Cortex of kidney (tissue), 1 donor: ENCODE measurements at places on chromosomes 6 and 20.

GRCh38 chr6:46876126-46876525 is 45.6 kb downstream of the ADGRF5 start:
- no peak for DNase-seq

DNA sequence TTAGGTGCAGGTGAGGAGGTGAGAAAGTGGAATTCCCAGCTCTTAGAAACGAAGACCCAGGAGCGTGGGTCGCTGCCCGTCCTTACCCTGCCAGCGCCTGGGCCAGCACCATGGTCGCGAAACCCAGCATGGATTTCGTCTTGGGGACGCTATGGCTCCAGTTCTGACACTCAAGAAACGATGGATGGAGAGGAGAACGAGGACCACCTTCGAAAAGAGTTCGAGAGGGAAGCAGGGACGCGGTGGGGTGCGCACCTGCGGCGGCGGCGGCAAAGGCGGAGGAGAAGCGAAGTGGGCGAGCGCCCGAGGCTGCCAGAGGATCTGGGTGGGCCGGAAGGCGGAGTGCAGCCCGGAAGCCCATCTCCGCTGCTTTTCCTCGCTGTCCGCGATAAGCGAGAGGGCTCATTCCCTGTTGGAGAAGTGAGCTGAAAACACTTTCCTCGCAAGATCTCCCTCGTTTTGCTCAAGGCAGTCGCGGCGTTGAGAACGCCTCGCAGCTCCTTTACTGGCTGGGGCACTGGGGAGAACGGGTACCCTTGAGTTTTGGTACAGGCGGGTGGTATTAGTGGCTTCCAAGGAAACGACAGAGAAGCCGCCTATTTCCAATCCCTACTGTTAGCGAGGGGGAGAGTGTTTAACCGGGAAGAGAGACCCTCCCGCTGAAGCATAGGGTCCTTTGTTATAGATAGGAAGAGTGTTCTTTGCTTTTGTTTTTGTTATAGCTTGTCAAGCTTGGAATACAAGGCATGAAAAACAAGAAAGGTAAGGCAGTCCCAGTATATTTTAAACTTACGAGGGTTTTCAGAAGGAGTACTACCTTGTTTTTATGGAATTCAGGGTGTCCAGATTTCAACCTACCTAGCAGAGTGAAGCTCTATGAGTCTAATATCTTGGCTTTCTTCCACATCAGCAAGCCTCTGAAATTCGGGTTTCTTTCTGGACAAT is 109.5 kb downstream of the TRIM27 start:
- DNase-seq = no peak

DNA sequence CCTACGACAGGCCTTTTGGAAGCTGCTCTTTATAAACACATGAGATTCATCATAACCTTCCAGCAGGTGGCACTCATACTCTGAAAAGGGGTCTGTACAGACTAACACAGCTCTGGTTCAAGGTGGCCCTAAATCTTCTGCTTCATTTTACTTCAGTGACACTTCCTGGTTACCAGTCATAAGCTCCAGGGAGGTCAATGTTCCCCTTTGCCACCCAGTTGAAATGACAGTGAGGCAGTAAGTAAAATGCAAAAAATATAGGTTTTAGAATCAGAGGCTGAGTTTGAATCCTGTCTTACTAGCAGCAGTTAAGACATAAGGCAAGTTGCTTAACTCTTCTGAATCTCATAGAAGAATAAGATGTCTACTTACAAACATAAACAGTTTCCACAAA is 132.8 kb downstream of the CDK19 start:
- no peak for DNase-seq

DNA sequence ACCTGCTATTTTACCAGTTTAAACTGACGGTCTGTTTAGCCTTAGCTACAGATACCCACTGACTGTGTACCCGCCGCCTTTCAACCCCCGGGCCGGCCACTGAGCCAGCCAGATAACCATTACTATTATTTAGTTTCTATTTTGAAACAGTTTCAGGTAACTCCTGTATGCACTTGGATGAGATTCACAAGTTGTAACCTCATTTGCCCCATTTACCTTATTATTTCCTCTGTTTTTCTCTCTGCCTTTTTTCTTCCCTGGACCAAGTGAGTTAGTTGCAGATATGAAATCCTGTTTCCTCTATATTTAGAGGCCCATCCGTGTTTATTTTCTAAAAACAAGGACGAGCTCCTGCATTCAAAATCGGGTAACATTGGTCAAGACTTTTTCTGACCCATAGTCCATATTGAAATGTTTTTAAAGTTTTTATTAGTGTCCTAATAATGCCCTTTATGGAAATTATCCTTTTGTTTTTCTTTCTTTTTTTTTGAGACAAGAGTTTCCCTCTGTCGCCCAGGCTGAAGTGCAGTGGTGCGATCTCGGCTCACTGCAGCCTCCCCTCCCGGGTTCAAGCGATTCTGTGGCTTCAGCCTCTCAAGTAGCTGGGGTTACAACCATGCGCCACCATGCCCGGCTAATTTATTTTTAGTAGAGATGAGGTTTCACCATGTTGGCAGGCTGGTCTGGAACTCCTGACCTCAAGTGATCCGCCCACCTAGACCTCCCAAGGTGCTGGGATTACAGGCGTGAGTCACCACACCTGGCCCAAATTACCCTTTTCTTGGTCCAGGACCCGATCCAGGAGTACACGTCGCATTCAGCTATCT is 767 bp downstream of the AP5S1 start:
- DNase-seq = no peak

DNA sequence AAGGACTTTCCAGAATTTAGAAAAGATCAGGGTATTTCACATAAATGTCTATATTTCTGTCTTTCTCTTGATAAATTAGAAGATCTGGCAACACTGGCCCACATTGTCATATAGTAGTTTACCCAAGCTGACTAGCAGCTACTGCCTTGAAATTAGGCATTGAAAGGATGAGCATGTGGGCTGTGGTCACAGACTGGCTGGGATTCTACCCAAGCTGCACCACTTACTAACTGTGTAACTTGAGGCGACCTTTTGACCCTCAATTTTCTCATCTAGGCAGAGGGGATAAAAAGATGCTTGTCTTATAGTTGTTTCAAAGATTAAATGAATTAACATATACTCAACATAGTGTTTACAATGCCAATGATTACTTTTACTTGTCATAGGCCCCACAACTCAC is 152.7 kb upstream of the BMP2 start:
- no peak for DNase-seq

- DNase-seq = no peak
Measured at GRCh38 chr6:158060455-158061360, 79.0 kb downstream of the SYNJ2 start.

- no peak for DNase-seq
Measured at GRCh38 chr6:3072798-3073197, 4.5 kb downstream of the RIPK1 start.

DNA sequence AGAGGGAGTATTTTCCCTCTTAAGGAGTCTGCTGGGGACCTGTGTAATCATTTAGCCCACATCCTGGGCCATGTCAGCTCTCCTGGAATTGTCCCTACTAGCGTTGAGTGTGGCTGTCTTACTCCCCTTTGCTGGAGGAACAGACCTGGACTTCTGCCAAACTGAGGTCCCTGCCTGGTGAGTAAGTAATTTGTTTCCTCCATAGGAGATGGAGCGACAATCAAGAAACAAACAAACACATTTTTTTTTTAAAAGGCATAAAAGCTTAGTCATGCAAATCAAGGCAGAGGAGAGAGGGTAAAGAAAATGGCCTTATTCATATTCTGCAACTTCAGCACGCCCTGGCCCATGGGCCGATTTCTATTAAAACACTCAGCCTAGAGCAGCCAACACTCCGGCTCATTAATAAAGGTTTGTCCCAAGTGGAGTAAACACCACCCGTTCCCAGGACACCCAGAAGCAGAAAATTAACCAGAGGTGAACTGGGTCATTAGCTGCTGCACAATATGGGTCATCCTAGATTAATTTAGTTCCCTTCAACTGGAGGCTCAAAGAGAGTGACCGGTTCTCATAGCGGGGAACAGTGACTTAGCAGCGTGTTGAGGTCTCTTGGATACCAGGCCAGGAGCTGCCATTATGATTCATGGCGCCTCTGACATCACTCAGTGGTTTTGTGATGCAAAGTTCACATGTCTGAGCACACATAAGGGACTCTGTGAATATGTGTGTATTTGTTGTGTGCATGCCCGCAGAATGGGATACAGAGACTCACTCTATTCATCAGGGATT is 165.0 kb upstream of the SULF2 start:
- DNase-seq = no peak

DNA sequence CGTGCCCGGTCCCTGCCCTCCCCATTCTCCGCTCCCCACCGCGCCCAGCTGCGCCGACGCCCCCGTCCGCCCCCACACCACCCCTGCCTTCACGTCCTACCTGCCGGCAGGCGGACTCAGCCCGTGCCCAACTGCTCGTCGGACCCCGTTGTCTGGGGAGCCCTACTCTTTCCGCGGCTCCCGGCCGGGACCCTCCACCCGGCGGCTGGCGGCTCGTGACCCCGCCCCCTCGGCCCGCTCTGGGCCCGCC is at the start of gene SERAC1:
SERAC1 (minus strand) TSS at position 223 of the 250 bp plus-strand sequence. CDS start 9,899 bp downstream, outside the sequence.
- no peak for DNase-seq

GRCh38 chr20:24782301-24782700 is 166.8 kb upstream of the CST7 start:
- DNase-seq = no peak

- DNase-seq = no peak
Measured at GRCh38 chr20:3828798-3829197, 8.5 kb downstream of the AP5S1 start.

GRCh38 chr20:13009682-13010406 is 1.1 kb downstream of the SPTLC3 start:
- DNase-seq = no peak

- DNase-seq = no peak
Measured at GRCh38 chr20:51354769-51355319, 187.7 kb downstream of the NFATC2 start.

GRCh38 chr6:72367439-72367838 is 254.4 kb upstream of the KCNQ5 start:
- no peak for DNase-seq

GRCh38 chr6:138038142-138038870 is 68.9 kb downstream of the PERP start:
- DNase-seq = no peak

DNA sequence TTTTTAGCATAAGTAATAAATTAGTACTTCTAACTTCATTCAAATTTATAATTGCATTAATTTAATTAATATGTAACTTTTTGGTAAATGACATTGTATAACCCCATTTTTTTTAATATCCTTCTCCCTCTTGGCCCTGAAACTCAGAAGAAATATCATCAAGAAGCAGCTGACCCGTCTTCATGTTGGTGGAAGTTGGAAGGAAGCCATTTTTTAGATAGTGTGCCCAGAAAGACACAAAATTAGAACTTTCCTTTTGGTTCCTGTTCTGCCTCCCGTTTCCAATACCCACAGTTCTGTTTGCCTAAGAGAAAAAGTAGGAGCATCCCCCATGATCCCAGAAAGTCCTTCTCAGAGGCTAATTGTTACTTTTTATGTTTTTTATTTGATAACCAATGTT is 65.5 kb downstream of the PLCB4 start:
- no peak for DNase-seq

GRCh38 chr20:63794614-63795013 is 36.5 kb downstream of the ZBTB46 start:
- no peak for DNase-seq

DNA sequence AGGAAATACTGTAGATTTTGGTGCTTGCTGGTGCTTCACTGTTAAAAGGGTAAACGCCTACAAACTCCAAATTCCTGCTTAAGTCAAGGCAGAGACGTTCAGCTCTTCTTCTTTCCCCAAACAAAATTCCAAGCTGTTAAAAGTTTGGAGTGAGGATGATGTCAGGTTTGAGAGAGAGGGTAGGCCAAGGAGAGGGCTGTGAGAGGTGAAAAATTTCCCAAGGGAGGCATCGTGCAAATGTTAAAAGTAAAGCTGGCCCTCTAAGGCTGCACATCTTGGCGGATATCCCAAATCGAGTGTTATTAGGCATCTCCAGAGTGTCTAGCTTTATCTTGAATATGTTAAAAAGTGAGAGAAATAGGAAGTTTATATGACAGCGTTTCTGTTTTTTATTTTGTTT is 651.8 kb downstream of the QKI start:
- DNase-seq = no peak

- no peak for DNase-seq
Measured at GRCh38 chr20:46816886-46817638, 77.6 kb upstream of the EYA2 start.

- no peak for DNase-seq
Measured at GRCh38 chr20:44166477-44166876, 20.5 kb downstream of the JPH2 start.

DNA sequence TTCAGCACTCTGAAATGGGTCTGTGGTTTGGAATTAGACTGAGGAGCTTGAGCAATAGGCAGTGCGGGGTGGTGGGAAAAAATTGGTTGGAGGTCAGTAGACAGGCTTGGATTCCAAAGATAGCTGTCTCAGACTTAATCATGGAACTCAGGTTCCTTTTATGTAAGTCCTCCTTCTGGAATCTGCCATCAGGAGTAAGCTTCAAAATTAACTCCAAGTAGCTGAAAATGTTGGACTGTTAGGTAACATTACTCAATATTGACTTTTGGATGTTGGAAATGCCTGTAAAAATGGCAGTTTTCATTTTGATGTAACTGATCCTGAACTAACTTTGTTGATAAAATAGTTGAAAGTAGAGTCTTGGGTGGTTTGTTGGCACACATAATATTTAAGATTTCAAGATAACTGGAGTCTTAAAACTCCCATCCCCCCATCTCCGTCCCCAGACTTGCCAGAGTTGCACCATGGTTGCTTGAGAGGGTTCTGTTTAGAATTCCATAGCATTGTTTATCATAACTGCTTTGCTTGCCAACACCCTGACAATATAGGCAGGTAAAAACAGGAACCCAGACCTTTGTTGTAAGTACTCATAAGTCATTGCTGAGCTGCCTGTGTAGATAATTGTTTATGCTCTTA is 83.0 kb downstream of the PHF20 start:
- DNase-seq = no peak

- DNase-seq = no peak
Measured at GRCh38 chr6:13729891-13730290, 18.3 kb upstream of the RANBP9 start.

- DNase-seq = no peak
Measured at GRCh38 chr6:16398587-16398986, 160.2 kb downstream of the GMPR start.

- DNase-seq = no peak
Measured at GRCh38 chr20:9503526-9504245, 10.7 kb upstream of the LAMP5 start.

- no peak for DNase-seq
Measured at GRCh38 chr6:90458353-90459224, 128.3 kb downstream of the MAP3K7 start.

DNA sequence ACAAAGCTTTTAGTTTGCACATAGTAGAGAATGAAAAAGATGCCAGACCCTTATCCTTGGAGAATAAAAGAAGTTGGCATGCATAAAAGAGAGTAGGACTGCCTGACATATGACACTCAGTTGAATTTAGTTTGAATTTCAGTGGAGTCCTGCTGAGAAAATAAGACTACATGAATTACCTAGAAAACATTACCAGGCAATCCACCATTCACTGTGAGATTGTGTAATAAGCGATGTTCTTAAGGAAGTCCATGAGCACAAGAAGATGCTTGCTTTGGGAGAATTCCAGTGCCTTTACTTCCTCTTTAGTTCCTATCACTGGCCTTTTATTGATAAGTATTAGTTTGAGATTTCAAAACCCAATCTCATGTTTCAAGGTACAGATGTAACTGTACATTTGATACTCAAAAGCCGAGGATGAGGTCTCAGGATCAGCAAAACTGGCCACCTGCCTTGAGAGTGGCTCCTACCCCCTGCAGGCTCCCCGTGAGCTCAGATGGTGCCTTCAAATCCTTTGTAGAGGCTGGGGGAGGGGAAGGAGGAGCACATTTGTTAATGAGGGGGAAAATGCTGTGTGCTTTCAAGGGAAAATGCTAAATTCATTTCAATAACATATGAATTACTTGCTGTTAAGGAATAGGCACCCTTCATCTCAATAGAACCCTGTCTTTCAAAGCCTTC is 11.2 kb upstream of the UNC93A start:
- no peak for DNase-seq

GRCh38 chr20:5070081-5070480 is 49.7 kb downstream of the PCNA start:
- no peak for DNase-seq
